Hippocampal formation (tissue), 2 donors: ENCODE measurements at places on chromosomes 5 and 9.

DNA sequence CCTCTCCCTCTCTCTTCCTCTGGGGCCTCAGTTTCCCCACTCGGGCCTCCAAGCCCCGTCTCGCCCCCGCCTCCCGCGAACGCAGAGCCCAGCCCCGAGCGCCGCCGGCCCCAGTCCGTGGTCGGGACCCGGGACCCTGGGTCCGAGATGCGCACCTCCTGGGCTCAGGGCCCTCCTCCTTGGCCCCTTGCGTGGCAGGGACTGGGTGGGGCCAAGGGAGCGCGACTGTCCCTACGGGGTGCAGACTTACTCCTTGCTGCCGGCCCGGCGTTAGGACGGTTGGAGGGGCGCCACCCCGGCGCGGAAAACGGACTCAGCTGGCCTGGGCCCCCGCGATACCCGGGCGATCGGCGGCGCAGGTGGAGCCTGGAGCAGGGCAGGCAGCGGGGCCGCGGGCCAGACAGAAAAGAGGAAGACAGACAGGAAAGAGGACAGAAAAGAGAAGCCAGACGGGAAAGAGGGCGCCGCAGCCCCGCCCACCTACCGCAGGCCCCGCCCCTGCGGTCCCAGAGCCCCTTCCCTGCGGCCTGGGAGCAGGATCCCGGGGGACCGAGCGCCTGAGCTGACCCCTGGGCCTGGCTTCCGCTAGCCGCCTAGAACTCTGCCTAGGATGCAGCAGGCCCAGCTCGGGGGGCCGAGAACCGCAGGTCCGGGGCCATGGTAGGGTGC is at the start of gene GBGT1:
GBGT1 (minus strand) TSS at position 411 of the 669 bp plus-strand sequence. CDS start 1,502 bp downstream, outside the sequence.
- DNase-seq, result peak; percentile 18

- DNase-seq, result no peak
These were observed 1.8 kb downstream of the TCF7 start for GRCh38 chr5:134116286-134116685.

- DNase-seq, result no peak
These were observed 194.4 kb upstream of the SLC27A6 start for GRCh38 chr5:128770907-128771306.

DNA sequence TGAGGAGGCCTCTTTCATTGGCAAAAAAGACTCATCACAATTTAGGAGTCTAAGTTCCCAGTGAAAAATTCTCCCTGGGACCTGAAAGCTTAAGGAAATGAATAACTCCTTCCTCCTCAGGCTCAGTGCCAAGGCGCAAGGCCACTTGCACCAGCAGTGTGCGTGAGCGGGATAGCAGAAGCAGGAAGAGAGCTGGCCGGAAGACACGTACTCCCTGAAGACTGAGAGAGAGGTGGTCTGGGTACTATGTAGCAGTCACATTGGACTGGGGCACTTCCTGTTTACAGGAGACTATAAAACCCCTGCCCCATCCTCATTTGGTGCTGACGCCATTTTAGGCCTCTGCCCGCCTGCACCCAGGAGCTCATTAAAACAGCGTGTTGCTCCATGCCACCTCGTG is 66.3 kb upstream of the IL33 start:
- no peak for DNase-seq

GRCh38 chr5:59597690-59598546 is 295.6 kb downstream of the PDE4D start:
- no peak for DNase-seq

DNA sequence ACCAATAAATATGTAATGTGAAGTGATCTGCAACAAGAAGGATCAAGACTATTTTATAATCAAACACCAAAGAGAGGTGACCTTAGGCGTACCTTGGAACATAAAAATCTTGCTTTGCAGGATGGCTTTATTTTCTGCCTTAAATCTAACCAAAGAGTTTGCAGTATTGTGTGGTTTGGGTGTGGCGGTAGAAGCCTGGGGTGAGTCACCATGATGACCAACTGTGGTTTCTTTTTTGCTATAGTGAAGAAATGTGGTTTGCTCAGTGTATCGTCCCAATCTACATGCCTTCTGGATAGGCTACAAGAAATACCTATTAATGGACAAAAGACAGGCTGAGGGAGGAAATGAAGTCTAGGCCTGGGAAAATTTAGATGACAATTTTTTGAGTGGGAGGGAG is 5.1 kb upstream of the CAST start:
- DNase-seq, result no peak

DNA sequence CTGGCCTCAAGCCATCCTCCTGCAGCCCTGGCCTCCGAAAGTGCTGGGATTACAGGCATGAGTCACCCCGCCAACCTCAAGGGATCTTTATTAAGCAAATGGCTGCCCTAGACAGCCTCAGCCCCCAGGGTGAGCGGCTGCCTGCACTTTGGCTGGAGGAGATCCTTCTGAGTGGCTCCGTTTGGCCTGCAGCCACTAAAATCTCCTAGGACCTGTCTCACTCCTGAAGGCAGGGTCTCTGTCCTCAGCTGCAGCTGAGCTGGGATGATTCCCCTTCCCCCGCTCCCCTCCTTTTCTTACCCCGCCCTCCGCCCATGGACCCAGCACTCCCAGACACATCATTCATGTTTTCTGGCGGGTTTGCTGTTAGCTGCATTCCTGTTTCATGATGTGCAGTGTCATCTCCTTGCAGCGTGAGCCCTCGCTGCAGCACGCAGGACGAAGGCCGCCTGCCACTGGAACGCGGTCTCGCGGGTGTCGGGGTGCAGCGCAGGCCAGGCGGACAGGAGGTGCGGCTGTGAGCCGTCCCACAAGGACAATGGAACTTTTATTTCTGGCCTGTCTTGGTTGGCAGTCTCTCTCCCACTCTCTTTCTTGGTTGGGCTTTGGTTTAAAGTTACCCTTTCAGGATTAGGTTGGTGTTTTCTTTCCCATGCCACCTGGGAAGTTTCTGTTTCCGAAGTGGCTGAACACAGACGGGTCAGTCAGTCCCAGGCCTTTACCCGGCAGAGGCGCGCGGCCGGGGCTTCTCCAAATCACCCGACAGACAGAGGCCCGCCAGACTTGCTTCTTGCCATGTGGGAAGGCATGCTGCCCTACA is 137.1 kb downstream of the FOXD1 start:
- DNase-seq, result no peak

- no peak for DNase-seq
These were observed 559 bp downstream of the ROR2 start for GRCh38 chr9:91949392-91949945.

- DNase-seq, result no peak
These were observed 52.6 kb downstream of the SRFBP1 start for GRCh38 chr5:122014236-122014935.

DNA sequence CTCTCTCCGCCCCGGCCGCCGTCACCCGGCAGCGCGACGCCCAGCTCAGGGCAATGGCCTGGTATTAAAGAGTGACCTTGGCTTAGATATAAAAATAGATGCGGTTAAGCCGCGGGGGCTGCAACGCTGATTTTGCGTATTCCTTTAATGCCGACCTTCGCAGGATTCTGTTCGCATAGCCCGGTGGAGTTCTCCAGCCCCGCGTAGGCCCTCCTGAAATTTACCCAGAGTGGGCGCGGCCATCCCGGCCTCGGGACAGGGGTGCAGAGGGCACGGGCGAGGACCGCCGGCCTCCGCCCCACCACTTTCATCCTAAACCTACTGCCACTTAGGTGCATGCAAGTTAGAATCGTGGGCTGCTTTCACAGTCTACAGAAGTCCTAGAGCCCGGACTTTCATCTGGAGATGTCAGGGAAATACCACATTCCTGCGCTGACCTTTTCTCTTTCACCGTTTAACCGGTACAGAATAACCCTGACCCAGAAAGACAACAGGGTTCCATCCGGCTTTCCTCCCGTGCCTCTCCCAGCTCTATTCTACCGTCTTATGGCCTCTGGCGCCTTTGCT is 492 bp upstream of the FAM169A start:
- peak; percentile 38 for DNase-seq

DNA sequence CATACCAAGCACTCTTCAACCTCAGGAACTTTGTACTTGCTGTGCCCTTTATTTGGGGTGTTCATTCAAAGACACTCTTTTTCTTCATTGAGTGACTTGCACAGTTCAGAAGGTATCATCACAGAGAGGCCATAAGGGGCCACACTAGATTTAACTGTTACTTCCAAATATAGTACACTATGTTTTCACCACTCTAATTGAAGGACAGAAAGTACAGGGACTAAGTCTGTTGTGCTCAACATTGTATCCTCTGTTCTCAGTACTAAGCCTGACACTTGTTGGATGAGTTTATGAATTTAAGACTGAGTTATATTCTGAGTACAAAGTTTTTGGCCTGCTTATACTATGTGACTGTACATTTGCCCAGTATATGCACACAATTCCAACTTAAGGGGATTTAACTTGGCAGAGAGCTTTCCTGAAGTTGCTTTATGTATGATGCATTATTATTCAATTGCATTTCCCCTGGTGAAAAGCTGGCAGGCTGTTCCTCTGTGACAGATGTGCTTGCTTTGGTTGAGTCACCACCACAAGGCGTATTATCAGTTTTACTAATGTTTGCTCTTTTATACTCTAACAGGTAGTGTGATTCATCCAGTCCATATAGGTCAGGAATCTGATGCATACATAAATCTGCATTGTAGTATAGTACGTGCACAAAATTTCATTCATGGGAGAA is 714.8 kb downstream of the TLR4 start:
- no peak for DNase-seq

GRCh38 chr5:74993743-74994142 is 58.6 kb downstream of the GCNT4 start:
- DNase-seq, result no peak

DNA sequence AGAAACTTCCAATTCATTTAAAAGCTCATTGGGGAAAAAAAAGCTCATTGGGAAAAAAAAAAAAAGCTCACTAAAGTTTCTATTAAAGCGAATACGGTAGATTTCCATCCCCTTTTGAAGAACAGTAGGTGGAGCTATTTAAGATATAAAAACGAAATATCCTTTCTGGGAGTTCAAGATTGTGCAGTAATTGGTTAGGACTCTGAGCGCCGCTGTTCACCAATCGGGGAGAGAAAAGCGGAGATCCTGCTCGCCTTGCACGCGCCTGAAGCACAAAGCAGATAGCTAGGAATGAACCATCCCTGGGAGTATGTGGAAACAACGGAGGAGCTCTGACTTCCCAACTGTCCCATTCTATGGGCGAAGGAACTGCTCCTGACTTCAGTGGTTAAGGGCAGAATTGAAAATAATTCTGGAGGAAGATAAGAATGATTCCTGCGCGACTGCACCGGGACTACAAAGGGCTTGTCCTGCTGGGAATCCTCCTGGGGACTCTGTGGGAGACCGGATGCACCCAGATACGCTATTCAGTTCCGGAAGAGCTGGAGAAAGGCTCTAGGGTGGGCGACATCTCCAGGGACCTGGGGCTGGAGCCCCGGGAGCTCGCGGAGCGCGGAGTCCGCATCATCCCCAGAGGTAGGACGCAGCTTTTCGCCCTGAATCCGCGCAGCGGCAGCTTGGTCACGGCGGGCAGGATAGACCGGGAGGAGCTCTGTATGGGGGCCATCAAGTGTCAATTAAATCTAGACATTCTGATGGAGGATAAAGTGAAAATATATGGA is at the start of gene PCDHGA12:
PCDHGA12 (plus strand) TSS at position 176 of the 782 bp plus-strand sequence; CDS start at position 429, 253 bp downstream.
- DNase-seq, result peak; percentile 37

DNA sequence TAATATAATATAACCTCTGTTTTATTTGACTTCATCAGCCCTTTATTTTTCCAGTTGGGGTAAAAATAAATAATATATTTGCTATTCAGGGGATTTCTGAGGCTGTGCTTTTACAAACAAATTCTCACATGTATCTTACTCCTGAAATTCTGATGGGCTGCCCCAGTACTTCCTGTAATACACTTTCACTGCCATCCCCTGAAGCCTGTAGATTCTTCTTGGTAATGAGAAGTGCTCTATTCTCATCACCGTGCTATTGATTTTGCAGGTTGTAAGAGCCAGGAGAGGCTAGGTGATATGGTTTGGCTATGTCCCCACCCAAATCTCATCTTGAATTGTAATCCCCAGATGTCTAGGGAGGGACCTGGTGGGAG is 91.9 kb upstream of the CEP78 start:
- no peak for DNase-seq

- DNase-seq, result no peak
These were observed 10.5 kb upstream of the B4GALT1 start for GRCh38 chr9:33177639-33178038.

GRCh38 chr5:90134892-90135291 is 274.7 kb downstream of the CETN3 start:
- DNase-seq, result no peak

GRCh38 chr9:25461416-25461815 is 216.8 kb downstream of the TUSC1 start:
- DNase-seq, result no peak

- DNase-seq, result no peak
These were observed 20.6 kb upstream of the VCAN start for GRCh38 chr5:83450967-83451248.

- no peak for DNase-seq
These were observed 220.0 kb downstream of the SNCAIP start for GRCh38 chr5:122532035-122532434.

- DNase-seq, result no peak
These were observed 34.6 kb downstream of the OTULIN start for GRCh38 chr5:14699159-14699558.

- DNase-seq, result no peak
These were observed 5.1 kb upstream of the NDST1 start for GRCh38 chr5:150502847-150503246.

GRCh38 chr5:109191153-109191558 is 218.6 kb downstream of the PJA2 start:
- no peak for DNase-seq

- DNase-seq, result no peak
These were observed 46.4 kb upstream of the DNAH5 start for GRCh38 chr5:13990896-13991295.

GRCh38 chr9:16869882-16870595 is 431 bp downstream of the BNC2 start:
- peak; percentile 7 for DNase-seq

DNA sequence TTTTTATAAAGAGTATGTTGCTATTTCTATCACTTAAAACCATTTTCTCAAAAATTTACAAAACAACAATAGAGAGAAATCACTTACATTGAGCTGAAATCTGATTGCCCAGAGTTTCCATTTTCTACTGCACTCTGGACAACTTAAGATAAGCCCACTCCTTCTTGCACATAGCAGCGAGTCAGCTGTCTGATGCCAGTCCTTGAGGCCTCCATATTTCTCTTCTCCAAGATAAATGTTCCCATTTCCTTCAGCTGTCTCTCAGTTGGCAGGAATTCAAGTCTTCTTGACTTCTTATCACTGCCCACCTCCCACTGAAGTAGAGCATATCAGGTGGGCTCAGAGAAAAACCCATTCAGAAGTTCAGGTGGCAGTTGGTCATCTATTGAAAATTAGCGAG is 78.5 kb upstream of the PIP5K1B start:
- no peak for DNase-seq

- no peak for DNase-seq
These were observed 199.1 kb upstream of the ZNF618 start for GRCh38 chr9:113677057-113677456.

DNA sequence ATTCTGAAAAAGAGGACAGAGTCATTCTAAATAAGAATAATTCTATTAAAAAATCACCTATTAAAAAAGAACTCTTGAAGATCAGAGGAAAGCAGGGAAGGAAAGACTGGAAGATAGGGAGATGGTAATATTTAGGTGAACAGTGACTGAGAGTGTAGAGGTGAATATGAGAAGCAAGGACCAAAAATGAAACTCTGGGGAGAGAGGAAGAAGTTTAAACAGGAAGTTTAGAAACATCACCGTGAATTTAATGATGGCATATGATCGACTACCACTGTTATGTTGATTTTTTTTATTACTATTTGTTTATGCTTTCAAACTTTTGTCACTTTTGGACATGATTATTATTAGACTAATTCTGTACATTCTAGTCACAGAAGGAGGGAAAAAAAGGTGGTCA is 1.7 kb upstream of the SPINK6 start:
- DNase-seq, result no peak
